ENCODE measurements at places on chromosomes 11 and 22.

DNA sequence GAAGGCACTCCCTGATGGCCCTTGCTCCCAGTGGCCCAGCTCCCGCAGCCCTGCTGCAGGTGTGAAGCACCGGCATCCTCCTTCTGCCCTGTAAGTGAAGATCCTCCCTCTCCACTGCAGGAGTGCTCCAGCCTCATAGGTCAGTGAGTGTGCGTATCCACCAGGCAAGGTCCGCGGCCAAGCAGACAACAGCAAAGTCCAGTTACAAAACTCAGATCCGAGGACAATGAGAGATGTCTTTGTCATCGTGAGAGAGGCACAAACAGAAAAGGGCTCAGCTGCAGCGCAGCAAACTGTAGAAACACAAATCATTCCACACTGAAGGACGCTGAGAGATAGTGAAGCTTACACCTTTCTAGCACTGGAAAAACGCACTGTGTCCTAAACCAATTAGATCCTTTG lies 46.1 kb downstream of the MYH9 start:
- no peak for DNase-seq

GRCh38 chr11:81920205-81920604 lies 813.5 kb downstream of the FAM181B start:
- no peak for DNase-seq

- DNase-seq = no peak
Observed at GRCh38 chr11:61659413-61660196, 20.6 kb upstream of the DAGLA start.

DNA sequence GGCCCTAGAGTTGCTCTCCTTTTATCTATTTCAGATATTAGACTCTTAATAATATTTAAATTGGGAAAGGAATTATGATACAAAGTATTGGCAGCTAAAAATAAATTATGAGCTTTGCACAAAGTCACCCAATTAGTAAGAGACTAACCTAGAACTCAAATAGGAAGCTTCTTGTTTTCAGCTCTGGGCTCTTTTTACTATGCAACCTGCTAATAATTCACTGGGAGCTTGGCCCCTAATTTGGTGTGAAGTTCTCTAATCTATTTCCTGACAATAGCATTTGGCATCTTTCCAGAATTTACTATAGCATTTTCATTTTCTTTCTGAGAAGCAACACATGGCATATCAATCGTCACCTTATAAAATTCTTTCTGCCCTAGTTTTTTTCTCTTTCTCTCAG lies 727.7 kb upstream of the ANO5 start:
- no peak for DNase-seq

DNA sequence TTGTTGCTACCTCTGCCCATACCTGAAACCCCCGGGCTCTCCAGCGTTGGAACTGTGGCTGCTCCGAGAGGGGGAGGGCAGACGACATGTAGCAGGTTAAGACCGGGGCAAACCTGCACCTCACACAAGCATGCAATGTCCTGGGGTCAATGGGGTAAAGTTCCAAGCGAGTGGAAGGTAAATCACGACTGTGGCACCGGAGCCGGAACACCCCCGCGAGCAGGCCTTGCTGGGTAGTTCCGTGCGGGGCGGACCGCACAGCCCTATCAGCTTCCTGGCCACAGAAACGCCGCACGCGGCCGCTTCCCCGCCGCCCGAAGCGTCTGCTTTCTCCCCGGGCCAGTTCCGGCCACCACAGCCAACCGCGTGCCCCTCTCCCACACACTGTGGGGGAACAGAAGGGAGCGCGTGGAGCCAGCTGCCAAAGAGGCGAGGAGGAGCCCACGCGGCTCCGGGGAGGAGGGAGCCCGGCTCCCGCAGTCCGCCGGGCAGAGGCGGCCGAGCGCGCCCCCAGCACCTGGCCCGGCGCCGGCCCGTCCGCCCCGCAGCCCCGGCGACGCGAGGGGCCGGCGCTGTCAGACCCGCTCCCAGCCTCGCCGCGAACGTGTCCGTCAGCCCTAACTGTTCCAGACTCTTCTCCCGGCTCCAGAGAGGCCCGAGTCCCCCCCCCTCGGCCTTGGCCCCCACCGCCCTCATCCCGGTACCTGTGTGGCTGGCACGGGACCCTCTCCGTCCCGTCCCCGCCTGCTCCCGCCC lies 1.6 kb downstream of the SPTBN2 start:
- no peak for DNase-seq

DNA sequence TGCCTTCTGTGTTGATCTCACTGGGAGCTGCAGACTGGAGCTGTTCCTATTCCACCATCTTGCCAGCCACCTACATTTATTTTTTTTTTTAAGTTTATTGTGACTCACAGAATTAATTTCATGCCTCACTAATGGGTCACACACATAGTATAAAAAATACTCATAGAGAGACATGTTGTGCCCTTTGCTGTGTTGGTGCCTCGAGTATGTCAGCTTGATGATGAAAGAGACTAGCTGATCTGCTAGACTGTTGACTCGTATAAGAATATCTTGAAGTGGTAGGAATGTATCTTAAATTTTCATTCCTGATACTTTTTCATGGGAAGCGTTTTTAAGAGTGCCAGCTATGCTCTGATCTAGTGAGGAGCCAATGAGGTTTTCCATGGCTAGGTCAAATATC lies 28.6 kb upstream of the AMPD3 start:
- no peak for DNase-seq
